ENCODE measurements at places on chromosomes 4 and X.
A peak's percentile ranks its signal among the peaks of the same experiment; 100 is the strongest.

- peak; percentile 23 for DNase-seq
Measured at GRCh38 chrX:78923198-78924015, 21.8 kb upstream of the P2RY10 start.

GRCh38 chr4:26779224-26779623 lies 81.4 kb upstream of the STIM2 start:
- no peak for DNase-seq

- no peak for DNase-seq
Measured at GRCh38 chr4:129999156-129999555, 903.2 kb downstream of the C4orf33 start.

- DNase-seq = no peak
Measured at GRCh38 chr4:137668885-137669545, 136.7 kb upstream of the PCDH18 start.

DNA sequence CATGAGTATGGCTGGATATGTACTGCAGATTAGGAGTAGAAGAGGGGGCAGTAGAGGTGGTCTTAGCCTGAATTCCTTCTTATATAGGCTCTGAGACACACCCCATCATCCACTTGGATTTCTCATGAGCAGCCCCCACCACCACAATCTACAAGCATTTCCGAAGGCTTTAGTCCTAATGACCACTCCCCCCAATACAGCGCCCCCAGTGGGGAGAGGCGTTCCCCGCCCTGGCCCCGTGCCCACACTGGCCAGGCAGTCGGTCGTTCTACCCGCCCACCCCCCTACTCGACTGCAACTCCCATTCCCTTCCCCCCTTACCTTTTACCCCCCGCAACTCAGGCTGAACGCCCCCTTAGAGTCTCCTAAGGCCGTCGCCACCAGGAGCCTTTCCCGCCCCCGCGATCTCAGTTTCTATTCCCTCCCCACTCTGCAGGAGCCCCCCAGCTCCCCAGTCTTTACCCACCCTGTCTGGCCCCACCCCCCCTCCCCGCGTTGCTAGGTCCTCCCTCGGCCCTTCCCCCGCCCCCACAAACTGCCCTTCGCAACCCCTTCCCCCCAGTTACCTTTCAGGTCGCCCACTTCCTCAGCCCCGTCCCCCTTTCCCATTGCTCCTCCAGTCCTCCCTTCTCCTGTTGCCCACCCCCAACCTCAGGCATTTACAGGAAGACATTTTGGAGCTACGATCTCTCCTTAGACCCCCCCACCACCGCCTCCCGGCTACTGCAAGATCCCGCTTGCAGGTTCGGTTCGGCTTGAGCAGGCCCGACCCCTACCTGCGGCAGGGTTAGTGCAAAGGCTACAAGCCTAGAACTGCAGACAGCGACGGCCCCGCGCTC lies 468 bp downstream of the ZMYM3 start:
- peak; percentile 78 for DNase-seq

DNA sequence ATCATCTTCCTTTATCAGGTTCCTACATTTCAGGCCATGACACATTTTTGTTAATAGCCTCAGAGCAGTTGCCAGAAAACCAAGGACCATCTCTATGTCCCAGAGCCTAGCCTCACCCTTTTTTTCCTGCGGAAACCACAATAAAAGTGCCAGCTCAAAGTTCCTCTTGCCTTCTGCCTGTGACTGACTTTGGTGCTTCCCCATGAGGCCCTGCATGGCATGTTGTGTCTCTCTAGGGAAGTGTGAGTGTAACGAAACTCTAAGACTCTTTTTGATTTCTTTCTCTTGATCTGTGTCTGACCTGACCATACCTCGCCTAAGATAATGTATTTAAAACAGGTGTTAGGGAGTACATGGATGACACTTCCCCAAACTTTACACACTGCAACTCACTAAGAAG lies 642.3 kb upstream of the BOD1L1 start:
- DNase-seq = peak; percentile 88

GRCh38 chr4:175536852-175537453 lies 275.1 kb downstream of the GPM6A start:
- DNase-seq = peak; percentile 77

- DNase-seq = no peak
Measured at GRCh38 chrX:98299785-98300184, 1416.1 kb downstream of the RPA4 start.

- peak; percentile 55 for DNase-seq
Measured at GRCh38 chr4:61741327-61742096, 541.4 kb downstream of the ADGRL3 start.

- DNase-seq = peak; percentile 86
Measured at GRCh38 chr4:109998867-109999584, 86.3 kb downstream of the EGF start.

DNA sequence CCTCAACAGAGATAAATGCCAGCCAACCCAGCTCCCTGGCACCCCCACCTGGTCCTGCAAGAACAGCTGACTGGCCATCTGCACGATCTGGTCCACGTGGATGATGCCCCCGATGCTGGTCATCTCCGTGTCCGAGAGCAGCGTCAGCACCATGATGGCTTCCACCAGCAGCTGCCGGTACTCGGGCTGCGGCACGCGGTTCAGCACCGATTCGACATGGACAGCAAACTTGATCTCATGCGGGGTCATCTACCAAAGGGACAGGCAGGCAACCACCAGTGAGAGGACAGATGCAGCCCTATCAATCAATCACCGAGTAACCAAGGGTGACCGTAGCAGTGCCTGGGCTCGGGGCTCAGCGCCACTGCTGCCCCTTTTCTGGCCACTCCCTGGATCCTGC lies 89.8 kb downstream of the PHKA2 start:
- DNase-seq = no peak

DNA sequence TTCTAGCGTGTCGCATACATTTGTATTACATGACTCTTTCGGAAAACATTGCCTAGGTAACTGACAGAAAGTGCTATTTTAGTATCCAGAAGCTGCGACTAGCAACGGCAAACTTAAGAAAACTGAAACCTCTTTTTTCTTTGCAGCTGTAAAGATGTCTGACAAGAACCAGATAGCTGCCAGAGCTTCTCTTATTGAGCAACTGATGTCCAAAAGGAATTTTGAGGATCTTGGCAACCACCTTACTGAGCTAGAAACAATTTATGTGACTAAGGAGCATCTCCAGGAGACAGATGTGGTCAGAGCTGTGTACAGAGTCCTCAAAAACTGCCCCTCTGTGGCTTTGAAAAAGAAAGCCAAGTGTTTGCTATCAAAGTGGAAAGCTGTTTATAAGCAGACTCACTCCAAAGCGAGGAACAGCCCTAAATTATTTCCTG lies 9.4 kb downstream of the TCEANC start:
- DNase-seq = no peak

- DNase-seq = peak; percentile 47
Measured at GRCh38 chr4:128310266-128310697, 22.7 kb upstream of the PGRMC2 start.

GRCh38 chrX:111687305-111687704 lies 6.3 kb downstream of the ALG13 start:
- DNase-seq = no peak

DNA sequence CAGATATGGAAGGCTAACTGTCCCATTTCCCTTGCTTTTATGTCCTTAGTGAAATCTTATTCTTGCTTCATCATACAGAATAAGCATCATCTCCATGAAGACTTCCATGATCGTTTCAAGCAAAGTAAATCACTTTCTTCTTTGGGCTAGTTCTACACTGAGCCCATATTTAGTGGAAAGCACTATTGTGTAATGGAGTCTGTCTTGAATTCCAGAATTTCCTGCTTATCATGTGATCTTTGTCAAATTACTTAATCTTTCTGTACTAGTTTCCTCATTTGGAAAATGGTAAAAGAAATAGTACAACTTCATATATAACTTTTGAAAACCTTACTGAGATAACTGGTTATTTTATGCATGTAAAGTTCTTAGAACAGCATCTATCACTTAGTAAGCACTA lies 7.6 kb downstream of the ANAPC10 start:
- no peak for DNase-seq

- peak; percentile 24 for DNase-seq
Measured at GRCh38 chrX:10619425-10620046, 849 bp downstream of the MID1 start.

- peak; percentile 16 for DNase-seq
Measured at GRCh38 chrX:102651242-102652011, at the start of gene GPRASP1. TSS of gene GPRASP1 (plus strand) at chrX:102651483. CDS start at chrX:102653914, 2,431 bp downstream.

- no peak for DNase-seq
Measured at GRCh38 chrX:45401923-45402322, 201.2 kb upstream of the DIPK2B start.

GRCh38 chr4:80172203-80172602 lies 25.1 kb upstream of the PRDM8 start:
- no peak for DNase-seq

DNA sequence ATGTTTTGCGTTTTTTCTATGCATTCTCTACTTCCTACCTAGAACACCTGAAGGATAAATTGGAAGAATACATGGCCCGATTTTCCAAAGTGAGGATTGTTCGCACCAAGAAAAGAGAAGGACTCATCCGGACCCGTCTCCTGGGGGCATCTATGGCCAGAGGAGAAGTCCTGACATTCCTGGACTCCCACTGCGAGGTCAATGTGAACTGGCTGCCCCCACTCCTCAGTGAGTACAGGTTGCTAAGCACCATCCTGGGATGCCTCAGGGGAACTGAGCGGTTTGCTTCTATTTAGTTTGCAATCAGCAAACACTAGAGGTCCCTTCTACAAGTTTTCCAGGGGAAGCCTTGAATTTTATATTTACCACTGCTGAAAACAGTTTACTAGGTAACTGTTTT lies 359.3 kb upstream of the GALNT7 start:
- no peak for DNase-seq

DNA sequence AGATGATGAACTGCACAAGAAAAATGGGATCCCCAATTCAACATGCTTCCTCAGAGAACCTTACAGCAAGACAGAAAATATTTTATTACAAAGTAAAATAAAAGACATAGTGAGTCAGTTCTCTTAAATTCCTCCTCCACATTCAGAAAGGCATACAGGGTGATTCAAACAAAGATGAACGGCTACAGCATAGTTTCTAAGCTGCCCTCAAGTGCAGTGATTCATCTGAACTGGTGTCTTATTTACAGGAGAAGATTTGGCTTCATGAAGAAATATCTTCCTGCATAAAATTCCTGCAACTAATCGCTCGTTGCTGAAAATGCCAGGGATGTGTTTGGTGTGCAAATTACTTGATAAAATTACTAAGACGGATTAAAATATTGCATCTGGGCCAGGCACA lies 103.6 kb downstream of the PRKX start:
- no peak for DNase-seq

DNA sequence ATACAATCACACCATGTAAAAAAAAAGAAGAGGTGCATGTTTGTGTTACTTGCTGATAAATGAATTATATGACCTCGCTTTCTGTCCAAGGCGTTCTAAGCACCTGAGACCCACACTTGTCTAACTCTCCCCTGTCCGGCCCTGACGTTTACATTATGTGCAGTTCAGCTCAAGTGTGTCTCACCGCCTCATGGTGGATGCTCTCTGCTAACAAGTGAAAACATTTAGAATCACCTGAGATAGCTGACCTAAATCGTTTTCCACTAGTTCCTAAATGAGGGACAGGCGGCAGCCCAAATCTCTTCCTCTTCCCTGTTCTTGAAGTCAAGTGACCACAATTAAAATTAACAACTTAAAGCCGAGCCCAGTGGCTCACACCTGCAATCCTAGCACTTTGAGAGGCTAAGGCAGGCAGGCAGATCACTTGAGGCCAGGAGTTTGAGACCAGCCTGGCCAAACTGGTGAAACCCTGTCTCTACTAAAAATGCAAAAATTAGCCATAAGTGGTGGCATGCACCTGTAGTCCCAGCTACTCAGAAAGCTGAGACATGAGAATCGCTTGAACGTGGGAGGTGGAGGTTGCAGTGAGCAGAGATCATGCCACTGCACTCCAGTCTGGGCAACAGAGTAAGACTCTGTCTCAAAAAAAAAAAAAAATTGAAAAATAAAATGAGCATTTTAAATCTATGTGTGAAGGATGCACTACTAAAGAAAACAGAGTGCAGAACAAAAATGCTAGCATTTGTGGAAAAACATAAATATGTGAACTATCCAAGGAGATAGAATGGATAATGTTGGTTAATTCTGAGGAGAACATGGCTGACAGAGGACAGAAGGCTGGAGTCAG lies 3.9 kb upstream of the TIFA start:
- no peak for DNase-seq

- no peak for DNase-seq
Measured at GRCh38 chrX:107452581-107452980, 3.1 kb downstream of the FRMPD3 start.

- DNase-seq = no peak
Measured at GRCh38 chr4:84146300-84146959, 352.7 kb downstream of the NKX6-1 start.

Data from hematopoietic multipotent progenitor cell treated with erythropoietin and hydrocortisone succinate and interleukin-3 and kit ligand, for 4 days (in vitro differentiated cells).